ENCODE measurements at places on chromosomes 6 and 20. TPM values are rescaled to one million over a fixed set of nuclear protein-coding genes. Genes with fewer than 3 reads are reported as not detected.

Gene DZANK1
- total RNA-seq = 5.6 TPM

Gene GNAS-AS1
- total RNA-seq = 1.5 TPM

Gene PPP1R3G
- total RNA-seq = 0.24 TPM

Gene GINS1
- total RNA-seq = 3.6 TPM

Gene POM121L2
- total RNA-seq = not detected

Gene TLDC2
- not detected for total RNA-seq

Gene GPX5
- not detected for total RNA-seq

Gene OR2H1
- not detected for total RNA-seq

Gene PI16
- 1.1 TPM for total RNA-seq
